HEK293T (cell line): ENCODE measurements at places on chromosomes 5 and 9.

GRCh38 chr5:142108432-142109330, at the start of gene NDFIP1:
Gene NDFIP1, plus strand, starts transcription at chr5:142108779. Its CDS starts 196 bp downstream, at chr5:142108975.
- peak; percentile 78 for DNase-seq

DNA sequence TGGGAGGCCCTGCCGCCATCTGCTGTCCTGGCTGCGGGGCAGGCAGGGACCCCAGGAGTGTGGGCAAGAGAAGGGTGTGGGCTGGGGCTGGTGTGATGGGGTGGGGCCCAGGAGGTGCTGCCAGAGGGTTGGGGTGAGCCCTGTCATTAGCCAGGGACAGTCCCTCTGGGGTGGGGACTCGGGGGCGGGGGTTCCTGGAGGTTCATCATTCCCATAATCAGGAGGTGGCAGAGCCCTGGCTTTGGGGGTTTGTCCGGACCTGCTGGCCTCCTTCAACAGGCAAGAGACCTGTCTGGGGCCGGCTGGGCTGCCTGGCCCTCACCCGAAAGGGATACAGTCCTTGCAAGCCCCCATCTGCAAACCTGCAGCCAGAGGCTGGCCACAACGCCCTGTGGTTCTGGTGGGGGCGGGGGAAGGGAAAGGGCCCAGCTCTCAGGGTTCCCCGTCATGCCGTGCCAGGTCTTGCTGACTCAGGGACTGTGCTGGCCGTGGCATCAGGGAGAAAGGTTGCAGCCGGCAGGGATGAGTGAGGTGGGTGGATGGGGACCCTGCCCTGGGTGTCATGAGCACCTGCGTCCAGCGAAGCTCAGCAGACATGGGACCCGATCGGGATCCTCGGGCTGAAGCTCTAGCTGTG, 65.2 kb downstream of the MRPL36 start:
- no peak for DNase-seq

GRCh38 chr9:126374366-126374781, 47.7 kb downstream of the MVB12B start:
- no peak for DNase-seq

- no peak for DNase-seq
Observed at GRCh38 chr9:12613071-12613470, 80.1 kb upstream of the TYRP1 start.
